M059J (cell line): ENCODE measurements at places on chromosomes 6 and 20.

DNA sequence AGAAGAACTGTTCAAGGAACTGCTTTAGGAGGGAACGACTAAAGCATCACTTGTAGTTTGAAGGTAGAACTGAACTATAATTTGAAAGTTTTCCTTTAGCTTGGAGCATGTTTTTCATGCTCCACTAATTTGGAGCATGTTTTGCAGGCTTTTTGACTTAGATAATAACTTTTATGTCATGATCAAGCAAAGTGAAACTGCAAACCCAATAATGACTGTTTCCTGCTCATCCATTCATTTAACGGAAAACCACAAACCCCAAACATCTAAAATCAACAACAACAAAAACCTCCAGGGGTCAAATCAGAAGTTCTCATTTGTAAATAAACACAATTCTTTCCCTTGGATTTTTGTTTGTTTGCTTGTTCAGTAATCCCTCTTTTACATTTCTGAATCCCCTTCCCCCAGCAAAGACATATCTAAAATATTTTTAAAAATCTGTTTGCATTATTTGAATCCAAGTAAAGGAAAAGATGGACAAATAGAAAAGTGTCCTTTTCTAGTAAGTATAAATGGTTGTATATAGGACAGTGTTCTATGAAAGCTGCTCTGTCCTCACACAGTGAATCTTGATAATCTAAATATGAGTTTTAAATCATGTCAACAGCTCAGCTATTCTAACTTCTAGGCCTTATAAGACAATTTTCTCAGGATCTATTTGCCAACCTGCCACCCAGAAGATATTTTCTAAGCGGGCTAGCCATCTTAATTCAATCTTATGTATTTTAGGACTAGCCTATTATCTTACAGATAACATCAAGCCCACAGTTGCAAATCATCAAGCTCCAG, 2.6 kb downstream of the SIM1 start:
- peak; percentile 66 for DNase-seq

DNA sequence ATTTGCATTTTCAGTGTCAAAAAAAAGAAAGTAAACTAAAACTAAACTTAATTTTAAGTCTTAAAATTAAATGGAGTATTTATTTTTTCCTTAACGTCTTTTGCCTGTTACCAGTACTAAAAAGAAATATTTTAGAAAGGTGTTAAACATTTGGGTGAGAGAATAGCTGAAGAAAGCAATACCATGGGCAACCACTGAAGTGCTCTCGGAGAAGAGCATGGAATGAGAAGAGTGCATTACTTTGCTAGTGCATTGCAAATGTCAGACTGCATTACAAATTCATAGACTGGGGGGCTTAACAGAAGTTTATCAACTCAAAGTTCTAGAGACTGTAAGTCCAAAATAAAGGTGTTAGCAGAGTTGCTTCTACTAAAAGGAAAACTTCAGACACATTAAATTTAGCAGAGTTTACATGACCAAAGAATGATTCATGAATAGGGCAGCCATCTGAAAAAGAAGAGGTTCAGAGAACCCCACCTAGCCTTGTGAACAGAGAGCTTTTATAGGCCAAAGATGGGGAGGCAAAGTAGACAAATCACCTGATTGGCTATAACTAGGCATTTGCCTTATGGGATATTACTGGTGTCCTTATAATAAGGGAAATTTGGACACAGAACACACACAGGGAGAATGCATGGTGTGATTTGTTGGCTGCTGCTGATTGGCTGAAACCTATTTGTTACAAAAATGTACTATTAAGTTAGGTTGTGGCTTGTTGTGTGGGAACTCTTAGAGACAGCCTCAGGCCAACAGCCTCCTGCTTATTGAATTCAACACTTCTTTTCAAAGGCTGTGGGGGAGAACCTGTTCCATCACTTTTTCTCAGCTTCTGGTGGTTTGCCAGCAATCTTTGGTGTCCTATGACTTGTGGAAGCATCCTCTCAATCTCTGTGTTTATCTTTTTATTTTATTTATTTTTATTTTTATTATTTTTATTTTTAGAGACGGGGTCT, 106.7 kb upstream of the RREB1 start:
- no peak for DNase-seq

- DNase-seq, result no peak
Measured at GRCh38 chr6:88145298-88145963, 20.7 kb downstream of the CNR1 start.

DNA sequence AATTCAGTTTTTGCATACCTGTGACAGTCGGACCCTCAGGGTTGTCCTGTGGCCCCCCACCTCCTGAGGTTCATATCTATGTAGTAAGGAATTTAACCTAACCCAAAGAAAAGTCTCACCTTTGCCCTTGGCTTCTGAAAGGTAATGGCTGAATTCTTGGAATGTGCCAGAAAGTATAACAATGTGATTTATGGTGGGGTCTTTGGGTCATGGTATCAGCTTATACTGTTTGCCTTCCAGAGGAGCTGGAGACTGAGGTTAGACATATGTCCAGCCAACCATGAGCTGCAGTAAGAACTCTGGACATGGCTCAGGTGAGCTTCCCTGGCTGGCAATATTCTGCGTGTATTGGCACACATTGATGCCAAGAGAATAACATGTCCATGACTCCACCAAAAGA, 26.9 kb downstream of the DDX43 start:
- DNase-seq, result no peak

- DNase-seq, result no peak
Measured at GRCh38 chr6:77324866-77325265, 138.4 kb downstream of the HTR1B start.

DNA sequence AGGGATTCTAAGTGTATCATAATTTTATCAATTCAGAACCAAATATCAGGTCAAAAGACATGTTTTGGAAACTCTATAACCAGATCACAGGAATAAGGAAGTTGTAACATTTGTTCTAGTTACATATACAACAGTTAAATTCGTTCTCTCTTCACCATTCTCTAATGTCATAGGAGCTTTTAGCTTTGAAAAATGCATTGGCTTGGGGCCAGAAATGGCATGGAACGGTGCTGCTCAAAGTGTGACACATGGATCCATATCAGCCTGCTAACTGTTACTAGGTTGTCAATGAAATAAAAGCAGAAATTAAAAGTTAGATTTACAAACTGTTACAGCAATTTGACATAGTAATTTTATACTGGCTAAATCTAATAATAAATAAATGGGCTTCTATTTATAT, 120.3 kb downstream of the LCA5 start:
- no peak for DNase-seq

GRCh38 chr20:14956026-14956425, 618.6 kb upstream of the FLRT3 start:
- no peak for DNase-seq

DNA sequence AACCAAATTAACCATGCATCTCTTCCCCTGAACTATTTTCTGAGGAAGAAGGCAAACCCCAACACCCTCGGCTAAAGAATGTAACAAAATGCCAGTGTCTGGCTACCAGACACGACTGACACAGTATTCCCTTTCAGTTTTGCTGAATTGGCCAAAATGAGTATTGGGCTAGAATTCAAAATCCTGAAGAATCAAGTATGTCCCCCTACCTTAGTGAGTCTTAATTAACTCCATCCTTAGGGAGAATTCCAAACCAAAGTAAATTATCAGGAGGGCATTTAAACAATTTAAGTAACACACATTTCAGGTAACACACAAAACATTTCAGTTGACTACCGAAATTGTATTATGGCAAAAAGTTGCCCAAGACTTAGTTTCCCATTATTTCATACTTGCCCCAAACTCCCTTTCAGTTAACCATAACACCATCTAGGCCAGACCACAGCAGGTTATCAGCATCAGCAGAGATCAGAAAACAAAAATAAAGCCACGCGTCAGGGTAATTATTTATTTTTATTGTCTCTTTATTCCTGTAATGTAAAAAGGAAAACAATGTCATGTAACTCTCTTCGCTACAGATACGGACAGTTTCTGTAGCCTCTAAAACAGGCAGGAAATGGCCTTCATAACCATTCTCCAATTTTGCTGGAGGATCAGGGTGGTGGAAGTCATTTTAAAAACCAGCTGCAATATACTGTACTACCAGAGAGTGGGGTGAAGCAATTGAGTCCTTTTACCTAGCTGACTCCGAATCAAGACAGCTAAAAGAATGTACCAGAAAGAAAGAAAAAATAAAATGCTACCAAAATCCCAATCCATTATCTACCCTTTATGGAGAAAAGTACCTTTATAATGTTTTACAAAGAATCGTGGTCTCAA, 1.9 kb downstream of the SNX5 start:
- DNase-seq, result peak; percentile 63

DNA sequence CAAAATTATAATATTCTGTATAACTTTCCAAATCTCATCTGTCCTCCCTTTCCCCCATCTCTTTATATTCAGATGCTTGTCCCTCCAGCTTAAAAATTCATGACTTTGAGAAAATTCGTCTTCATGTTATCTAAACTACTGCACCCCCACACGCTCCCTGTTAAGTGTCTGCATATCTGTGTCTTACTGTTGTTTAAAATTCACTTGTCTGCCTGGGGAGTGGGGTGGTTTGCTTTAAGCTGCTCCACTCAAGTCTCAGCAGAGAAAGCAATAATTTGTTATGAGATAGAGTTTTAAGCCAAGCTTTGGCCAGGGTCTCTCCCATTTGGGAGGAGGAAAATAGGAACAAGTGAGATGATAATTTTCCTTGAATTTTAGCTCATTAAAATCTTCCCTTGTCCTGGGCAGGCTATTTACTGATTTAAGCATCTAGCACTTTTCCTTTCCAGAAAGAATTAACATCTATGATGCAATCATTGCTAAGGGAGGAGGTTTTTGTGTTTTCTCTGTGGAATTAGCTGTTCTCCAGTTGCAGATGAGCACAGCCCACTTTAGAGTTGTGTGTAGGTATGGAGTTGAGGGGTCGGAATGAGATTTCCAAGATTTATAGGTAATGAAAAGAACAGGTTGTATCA, 36.8 kb downstream of the MTHFD1L start:
- no peak for DNase-seq

GRCh38 chr6:27693766-27694546, 218.2 kb downstream of the OR2B2 start:
- DNase-seq, result peak; percentile 66
